ENCODE measurements at places on chromosomes 3 and 15.

GRCh38 chr3:149806171-149806778 is 6.7 kb upstream of the RNF13 start:
- no peak for DNase-seq

- no peak for DNase-seq
These were observed 159.5 kb downstream of the SNRK start for GRCh38 chr3:43445820-43446219.

DNA sequence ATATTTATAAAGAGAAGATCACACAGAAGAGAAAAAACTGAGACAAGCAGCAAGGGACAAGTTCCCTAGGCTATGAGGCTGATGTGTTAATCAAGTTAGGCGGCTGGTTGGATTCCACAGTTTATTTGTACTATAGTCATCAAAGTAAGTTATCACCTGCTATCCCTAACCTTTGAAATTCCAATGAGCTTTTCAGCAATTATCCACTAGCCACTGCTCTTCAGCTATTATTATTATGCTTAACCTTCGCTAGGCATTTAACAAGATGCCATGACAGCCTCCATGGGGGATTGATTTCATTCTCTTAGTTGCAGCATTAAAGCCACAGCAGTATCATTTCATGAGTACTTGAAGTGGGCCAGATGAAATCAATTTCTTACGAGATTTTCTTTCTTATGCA is 699.5 kb upstream of the NAALADL2 start:
- no peak for DNase-seq

GRCh38 chr15:38389924-38390542 is 63.9 kb upstream of the FAM98B start:
- DNase-seq: no peak

GRCh38 chr3:53120336-53120735 is 9.9 kb downstream of the RFT1 start:
- no peak for DNase-seq

DNA sequence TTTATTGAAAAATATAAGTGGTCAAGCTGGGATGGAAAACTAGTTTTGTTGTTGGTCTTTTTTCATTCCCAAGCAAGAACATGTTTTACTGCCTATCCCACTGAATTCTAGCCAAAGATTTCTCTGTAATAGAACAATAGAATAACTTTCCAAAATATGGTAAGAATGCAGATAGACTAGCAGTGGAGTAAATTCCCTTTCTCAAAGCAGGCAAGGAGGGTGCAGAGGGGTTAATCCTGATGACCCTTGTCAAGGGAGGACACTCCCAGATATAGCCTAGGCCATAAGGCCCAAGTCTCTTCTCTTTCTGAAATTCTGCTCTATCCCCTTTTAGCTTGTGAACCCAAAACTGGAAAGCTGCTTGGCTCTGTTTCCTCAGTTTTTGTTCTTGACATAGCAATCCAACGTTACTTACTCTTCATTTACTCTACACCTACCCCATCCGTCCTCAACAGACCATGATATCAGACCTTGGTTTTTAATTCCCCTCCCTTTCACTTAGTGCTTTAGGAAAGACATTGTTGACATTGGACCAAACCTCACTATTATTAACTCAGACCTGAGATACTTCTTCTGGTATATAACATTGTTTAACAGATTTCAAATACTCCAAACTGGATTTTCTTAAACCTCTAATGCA is 453.6 kb upstream of the THBS1 start:
- no peak for DNase-seq

- no peak for DNase-seq
These were observed 136.2 kb downstream of the USP13 start for GRCh38 chr3:179788996-179789395.

GRCh38 chr3:188937389-188937788 is 234.4 kb upstream of the TPRG1 start:
- DNase-seq: no peak

DNA sequence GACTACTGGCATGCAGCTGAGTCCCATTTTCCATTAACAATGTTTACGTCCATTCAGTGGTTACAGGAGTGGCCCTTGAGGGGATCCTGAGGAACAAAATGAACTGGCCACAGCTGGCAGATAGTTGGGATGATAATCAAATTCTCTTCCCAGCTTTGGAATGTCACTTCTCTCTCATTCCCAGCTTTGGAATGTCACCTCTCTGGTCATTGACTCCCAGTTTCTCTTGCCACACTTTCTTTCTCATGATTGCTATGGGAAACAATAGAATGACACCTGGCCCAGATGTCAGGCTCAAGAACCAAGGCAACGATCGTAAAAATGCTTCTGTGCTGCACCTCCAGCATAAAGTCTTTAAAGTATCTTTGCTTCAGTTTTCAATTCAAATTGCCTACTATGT is 34.0 kb downstream of the ATP13A4 start:
- DNase-seq: no peak

DNA sequence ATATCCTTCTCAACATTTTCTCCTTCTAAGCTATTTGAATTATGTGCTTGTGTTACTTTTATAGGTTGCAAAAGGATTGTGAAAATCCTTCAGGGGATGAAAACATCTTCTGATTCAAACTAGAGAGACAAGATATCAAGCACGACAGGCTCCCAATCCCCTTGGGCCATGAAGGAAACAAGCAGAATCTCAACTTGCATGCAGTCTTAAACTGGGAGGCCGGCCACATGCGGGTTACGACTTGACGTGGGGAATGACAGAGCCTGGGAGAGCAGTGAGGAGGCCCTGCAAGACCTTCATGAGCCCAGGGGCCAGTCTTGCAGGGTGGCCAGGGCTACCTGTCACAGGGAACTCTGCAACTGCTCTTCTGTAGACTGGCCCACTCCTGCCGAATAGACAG is 94.4 kb downstream of the SCN11A start:
- DNase-seq: no peak

GRCh38 chr3:112646623-112647022 is 5.7 kb upstream of the CCDC80 start:
- DNase-seq: no peak

DNA sequence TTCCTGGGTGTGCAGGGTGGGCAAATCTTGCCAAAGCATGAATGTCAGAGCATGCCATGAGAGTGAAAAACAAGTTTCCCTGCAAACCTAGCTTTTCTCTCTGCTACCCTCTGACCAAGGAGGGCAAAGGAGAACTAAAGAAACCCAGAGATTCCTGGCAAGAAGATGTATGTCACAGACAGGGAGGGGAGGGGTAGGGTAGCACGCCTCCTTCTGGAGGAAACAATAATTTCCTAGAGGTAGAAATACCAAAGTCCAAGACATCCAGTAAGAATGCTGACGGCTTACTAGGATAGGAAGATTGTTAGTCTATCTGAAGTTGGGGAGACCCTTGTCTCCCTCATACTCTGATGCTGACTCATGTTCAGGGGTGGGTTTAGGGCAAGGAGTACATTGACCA is 203.9 kb downstream of the NR1D2 start:
- no peak for DNase-seq

GRCh38 chr15:31486506-31486905 is 159.9 kb downstream of the KLF13 start:
- DNase-seq: no peak

DNA sequence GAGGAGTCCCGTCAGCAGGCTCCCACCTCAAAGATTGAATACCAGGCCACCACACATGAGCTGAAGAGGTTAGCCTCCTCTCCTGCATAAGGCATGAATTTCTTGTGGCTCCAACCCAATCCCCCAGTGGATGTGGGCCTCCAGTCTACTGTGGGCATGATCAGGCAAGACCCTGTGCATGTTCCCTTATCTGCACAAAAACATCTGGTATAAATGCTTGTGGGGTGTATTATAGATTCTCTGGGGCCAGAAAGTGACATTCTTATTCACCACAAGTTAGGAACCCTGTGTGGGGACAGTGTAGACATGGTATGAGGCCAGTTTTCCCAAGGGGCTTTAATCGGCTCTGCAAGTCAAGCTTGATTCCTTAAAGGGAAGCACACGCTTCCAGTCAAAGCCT is 18.2 kb upstream of the UBP1 start:
- DNase-seq: no peak

- DNase-seq: no peak
These were observed 80.1 kb upstream of the HERC1 start for GRCh38 chr15:63913786-63914315.

GRCh38 chr15:100544338-100544841 is 15.6 kb upstream of the CERS3 start:
- no peak for DNase-seq

DNA sequence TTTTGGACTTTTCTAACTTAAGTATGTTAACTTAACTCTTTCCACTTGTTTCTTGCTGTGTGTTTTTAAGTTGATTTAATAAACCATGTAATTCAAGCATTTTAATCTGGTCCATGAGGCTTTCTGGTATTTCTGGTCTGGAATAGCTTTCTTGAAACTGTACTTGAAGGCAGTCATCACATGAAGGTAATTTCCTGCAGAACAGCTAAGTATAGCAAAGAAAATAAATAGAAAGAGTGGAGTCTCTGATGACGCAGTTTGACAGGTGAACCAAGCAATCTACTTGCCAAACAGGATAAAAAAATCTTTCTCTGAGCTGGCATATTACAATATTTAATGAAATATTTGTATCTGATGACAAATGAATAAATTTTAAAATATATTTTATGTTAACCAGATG is 74.9 kb downstream of the BTLA start:
- DNase-seq: no peak

- no peak for DNase-seq
These were observed 34.3 kb downstream of the DENND6A start for GRCh38 chr3:57658536-57658935.

GRCh38 chr3:13638927-13639326 is 90.0 kb downstream of the FBLN2 start:
- no peak for DNase-seq

GRCh38 chr3:194367992-194368841 is 1.3 kb downstream of the LRRC15 start:
- DNase-seq: no peak

GRCh38 chr15:80549191-80549590 is 145.0 kb downstream of the ARNT2 start:
- DNase-seq: no peak

GRCh38 chr3:136136454-136136853 is 59.7 kb downstream of the MSL2 start:
- DNase-seq: no peak

- no peak for DNase-seq
These were observed 111.7 kb downstream of the FOXB1 start for GRCh38 chr15:60115579-60116380.

GRCh38 chr3:111667621-111668239 is 72.6 kb upstream of the ZBED2 start:
- DNase-seq: no peak

DNA sequence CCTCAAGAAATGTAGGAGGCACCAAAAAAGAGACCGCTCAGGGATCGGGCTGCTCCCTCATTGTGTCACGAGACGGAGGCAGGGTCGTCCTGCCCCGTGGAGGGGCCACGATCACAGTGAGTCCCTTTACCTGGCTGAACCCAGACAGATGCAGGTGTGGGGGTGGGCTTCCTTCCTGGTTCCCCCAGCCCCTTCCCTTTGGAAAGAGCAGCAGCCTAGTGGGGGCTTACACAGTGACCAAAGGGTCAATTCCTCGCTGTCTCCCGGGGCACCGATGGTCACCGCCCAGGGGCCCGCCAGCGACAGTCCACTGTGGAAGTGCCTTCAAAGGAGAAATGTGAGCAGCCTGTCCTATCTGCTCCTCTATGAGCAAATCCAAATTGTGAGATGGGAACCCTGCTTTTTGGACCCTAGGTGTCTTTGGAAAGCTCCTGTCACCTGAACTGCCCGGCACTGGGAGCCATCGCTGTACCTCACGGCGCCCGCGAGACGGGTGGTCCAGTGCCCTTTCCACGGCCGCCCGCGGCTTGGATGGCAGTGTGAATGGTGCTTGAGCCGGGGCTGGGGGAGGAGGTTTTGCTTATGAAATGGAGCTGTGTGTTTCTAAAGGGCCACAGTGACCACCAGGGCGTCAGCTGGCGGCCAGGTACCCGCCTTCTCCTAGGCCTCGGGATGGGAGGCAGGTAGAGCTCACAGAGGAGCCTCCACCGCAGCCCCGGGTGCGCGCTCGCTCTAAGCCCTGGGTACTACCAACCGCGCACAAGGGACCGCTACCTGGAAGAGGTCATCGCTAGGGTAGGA is 155.7 kb downstream of the KLF13 start:
- no peak for DNase-seq

DNA sequence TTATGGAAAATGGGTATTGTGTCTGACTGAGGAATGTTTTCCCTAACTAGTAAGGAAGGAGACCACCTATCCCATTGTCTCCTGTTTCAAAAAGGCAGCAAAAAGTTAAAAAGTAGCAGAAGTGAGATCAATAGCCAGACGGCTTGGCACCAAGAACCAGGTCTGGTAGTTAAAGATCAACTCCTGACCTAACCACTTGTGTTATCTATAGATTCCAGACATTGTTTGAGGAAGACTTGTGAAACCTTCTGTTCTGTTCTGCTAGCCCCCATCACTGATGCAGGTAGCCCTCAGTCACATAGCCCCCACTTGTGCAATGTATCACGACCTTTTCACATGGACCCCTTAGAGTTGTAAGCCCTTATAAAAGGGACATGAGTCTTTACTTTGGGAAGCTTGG is 46.3 kb upstream of the C2CD4B start:
- DNase-seq: no peak
